ENCODE measurements at places on chromosomes 7 and 10.

DNA sequence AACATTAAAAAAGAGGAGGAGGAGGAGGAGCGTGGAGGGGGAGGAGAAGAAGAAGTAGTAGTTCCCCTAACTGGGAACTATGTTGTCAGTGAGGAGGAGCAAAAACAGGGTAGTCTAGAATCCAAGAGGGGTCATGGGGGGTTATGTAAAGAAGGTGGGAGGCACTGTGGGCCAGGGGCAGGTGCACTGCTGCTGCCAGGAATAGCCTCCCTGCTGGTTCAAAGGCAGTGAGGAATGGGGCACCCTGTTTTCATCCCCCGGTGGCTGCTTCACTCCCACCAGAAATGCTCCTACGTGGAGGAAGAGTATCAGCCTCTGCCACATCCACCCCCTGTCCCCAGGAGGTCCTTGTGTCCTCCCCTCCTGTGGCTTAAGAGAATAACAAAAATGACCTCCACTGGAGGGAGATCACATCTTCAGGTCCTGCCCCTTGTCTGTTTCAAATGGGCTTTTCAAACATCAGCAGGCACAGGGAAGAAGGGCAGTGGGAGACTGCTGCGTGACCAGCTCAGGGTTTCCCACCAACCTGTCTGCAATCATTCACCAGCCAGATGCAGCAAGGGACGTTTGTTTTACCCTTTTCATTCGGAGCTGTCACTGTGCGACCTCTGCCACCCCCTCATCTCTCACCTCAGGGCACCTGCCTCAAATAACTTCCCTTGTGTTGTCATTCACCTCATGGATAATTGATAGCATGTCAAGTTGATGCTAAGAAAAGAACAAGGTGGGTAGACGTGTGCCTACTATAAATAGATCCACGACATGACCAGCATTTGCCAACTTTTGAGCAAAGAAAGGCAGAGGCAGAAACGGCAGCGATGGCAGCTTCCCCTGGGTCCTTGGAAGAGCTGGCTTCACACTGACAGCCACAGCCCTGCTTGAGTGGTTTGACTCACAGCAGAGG, 92.6 kb downstream of the DGKI start:
- DNase-seq: no peak

DNA sequence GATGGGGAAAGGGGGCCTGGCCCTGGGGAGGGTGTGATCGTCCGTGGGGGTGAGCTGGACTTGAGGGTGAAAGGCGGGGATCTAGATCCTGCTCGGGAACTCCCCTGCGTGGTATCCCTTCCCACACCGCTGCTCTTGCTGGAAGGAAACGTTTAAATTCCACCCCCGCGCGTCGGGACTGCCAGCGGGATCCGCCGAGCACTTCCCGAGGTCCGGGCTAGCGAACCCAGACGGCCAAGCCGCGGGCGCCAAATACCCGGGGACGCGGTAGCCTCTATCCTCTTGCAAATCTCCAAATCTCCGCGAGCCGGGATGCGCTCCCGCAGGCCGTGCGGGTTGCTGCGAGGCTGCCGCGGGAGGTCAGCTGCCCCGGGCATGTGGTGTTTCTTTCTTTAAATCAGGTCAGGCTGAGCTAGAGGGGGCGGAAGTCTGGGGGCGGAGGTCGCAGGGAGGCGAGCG, 904 bp downstream of the NPTX2 start:
- no peak for DNase-seq

DNA sequence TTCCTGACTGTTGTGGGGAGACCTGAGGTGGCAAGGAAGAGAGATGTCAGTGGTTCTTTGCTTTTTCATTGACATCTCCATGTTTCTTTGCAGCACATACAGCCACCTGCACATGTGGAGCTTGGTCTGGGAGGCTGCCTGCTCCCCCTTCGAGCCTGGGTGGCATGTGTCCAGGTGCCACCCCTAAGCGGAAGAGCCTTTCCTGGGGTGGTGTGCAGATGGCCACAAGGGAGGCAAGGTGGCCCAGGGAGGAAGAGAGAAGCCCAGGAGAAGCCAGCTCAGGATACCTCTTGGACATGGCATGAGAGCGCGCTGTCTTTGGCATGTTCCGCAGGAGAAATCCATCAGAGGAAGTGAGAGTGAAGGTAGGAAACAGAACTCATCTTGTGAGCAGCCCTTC, 105.9 kb upstream of the NPTX2 start:
- DNase-seq: no peak

GRCh38 chr7:12222889-12223579, 11.9 kb downstream of the TMEM106B start:
- peak; percentile 41 for DNase-seq

- DNase-seq: no peak
These were observed 27.0 kb downstream of the CFAP46 start for GRCh38 chr10:132915411-132915810.

- DNase-seq: no peak
These were observed 7.7 kb downstream of the KCNMA1 start for GRCh38 chr10:77629775-77630506.

- no peak for DNase-seq
These were observed 50.6 kb downstream of the PARD3 start for GRCh38 chr10:34764472-34764946.

DNA sequence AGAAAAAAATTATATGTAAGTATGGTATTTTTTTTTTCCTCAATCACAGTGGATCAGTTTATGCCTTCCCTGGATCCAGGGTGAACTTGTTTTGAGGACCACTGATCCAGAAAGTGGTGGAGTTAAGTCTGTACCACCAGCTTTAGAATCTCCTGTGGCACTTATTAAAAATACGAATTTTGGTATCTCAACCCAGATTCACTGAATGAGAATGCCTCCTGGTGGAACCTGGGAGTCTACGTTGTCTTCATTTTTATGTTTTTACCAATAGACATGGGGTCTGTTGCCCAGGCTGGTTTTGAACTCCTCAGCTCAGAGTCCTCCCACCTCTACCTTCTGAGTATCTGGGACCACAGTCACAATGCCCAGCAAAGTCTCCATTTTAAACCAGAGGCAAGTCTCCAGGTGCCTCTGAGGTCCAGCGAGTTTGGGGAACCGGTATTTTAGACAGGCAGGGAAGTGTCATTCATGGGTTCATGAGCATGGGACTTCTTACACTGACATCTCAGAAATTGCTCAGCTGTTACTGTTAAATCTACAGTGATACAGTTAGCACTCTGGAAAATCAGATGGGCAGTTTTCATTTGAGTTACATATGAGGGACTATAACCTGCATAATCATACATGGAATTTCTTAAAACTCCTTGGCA, 200.9 kb downstream of the AUTS2 start:
- no peak for DNase-seq

GRCh38 chr10:126131341-126131740, 235.0 kb downstream of the FANK1 start:
- no peak for DNase-seq

GRCh38 chr10:123502983-123503382, 163.2 kb upstream of the GPR26 start:
- DNase-seq: no peak

DNA sequence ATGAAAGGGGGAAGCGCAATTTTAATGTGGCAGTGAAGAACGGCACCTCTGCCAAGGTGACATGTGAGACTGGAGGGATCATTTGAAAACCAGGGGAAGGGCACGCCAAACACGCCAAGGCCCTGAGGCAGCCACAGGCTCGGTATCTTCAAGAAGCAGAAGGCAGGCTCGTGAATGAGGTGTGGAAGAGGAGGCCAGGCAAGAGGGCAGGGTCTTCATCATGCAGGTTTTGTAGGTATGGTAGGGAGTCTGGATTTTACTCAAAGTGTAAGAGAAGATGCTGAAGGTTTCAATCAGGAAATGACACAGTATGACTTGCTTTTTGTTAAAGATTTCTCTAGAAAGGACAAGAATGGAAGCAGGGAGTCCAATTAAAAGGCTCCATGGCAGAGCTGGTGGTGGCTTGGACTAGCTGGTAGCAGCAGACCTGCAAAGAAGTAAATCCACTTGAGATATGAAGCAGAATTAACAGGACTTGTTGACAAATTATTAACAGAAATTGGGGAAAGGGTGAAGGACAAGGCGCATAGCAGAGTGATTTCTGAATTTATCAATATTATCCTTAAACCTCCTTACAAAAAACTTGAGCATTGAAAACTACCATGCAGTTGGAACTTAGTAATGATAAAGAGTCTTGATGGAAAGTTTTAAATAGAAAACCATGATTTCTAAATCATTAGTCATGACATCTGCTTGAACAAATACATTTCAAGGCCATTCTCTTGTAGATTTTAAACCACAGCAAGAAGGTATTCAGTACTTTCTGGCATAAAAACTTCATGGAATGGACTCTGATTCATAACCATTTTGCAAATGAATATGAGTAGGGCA, 70.4 kb downstream of the COA1 start:
- DNase-seq: no peak

GRCh38 chr10:3914733-3915132, 129.7 kb upstream of the KLF6 start:
- DNase-seq: no peak

DNA sequence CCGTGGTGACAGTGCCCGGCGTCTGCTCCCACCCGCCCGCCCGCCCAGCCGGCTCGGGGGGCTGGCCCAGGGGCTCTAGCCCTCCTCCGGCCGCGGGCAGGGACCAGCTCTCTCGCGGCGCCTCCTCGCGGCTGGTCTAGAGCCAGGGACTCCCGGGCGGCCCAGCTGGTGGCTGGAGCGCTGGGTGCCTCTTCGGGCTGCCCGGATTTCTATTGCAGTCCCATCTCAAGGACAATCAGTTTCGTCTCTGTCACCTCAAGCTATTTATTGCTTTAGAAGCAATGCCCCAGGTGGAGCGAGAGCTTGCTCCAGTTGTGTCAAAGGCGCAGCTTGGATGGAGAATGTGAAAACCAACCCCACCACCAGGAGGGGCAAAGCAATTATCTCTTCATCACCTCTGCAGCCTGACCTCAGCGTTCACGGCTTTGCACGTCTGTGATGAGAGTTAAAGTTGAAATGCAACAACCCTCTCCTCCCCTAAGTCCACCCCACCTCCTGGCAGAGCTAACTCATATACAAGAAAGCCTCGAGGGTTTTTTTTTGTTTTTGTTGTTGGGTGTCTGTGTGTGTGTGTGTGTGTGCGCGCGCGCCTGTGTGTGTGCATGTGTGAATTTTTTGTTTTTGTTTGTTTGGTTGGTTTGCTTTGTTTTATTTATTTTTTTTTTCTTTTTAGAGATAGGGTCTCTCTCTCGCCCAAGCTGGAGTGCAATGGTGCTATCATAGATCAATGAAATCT, at the start of gene ITGA8:
Gene ITGA8 (minus strand): TSS at position 24 of the 736 bp plus-strand sequence. CDS start 151 bp downstream, outside the sequence.
- no peak for DNase-seq

DNA sequence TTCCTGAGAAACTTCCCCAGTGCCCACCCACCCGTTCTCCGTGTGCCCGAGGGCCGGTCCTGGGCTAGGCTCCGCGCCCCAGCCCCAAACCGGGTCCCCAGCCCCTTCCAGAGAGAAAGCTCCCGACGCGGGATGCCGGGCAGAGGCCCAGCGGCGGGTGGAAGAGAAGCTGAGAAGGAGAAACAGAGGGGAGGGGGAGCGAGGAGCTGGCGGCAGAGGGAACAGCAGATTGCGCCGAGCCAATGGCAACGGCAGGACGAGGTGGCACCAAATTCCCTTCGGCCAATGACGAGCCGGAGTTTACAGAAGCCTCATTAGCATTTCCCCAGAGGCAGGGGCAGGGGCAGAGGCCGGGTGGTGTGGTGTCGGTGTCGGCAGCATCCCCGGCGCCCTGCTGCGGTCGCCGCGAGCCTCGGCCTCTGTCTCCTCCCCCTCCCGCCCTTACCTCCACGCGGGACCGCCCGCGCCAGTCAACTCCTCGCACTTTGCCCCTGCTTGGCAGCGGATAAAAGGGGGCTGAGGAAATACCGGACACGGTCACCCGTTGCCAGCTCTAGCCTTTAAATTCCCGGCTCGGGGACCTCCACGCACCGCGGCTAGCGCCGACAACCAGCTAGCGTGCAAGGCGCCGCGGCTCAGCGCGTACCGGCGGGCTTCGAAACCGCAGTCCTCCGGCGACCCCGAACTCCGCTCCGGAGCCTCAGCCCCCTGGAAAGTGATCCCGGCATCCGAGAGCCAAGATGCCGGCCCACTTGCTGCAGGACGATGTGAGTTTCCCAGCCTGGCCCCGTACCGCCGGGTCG, at the start of gene SCD:
Gene SCD (plus strand): TSS at position 469 of the 803 bp plus-strand sequence. CDS start 272 bp downstream, at position 741.
- DNase-seq: peak; percentile 94

DNA sequence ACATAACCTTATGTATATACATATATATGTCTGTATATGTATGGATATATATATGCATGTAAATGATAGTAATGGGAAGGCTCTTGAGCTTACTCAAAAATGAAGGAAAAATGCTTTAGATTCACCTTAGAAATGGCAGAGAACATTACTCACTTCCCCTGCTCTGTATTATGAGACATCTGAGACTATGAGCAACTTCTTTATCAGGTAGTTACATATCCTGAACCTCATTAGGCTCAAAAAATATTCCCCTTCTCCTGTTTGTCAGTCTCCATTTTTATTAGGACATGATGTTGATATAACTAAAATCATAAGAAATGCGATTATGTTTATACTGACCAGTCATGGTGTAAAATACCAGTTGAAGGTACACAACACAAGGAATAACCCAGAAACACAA, 800.1 kb upstream of the ZWINT start:
- DNase-seq: no peak

GRCh38 chr7:29684787-29685650, 121.3 kb upstream of the WIPF3 start:
- DNase-seq: no peak

DNA sequence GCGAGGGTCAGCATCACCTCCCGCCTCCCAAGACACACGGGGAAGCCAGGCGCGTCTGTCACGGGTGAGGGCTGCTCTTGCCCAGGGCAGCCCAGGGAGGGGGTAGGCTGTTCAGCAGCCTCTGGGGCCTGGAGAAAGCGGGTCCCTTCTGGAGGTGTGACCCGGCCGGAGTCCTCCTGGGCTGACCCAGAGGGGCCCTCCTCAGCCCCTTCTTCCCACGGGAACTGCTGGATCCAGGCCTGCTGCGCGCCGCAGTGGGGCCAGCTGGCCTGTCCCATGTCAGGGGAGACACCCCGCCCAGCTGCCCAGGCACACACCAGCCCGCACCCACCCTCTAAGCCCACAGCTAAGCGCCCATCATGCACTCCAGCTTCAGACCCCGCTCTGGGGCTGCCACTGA, 41.8 kb downstream of the INSIG1 start:
- no peak for DNase-seq

DNA sequence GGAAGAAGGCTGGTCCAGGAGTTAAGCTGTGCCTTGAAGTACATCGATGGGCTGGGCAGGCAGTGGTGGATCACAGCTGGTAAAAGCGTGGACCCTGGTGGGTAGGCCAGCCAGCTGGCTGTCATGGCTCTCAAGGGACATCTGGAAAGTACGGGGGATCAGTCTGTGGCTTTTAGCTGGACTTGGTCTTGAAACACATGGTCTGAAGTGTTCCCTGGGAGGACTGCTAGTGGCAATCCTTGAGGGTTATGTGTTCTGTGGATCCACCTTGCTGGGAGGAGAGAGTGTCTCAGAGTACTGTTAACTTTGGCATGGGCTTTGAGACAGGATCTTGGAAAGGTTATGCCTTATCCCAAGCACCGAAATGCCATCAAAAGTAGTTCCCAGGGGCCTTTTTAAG, 754.3 kb downstream of the SUGCT start:
- DNase-seq: no peak

GRCh38 chr10:85614981-85615380, 751.6 kb downstream of the GRID1 start:
- DNase-seq: no peak

- no peak for DNase-seq
These were observed 52.0 kb downstream of the ABCC2 start for GRCh38 chr10:99834410-99834809.

- DNase-seq: no peak
These were observed 87.4 kb downstream of the CHN2 start for GRCh38 chr7:29281782-29282541.

Data from hematopoietic multipotent progenitor cell (in vitro differentiated cells).